ENCODE measurements at places on chromosomes 1 and 21.

GRCh38 chr1:9996624-9997582, at the start of gene RBP7:
Gene RBP7, plus strand, starts transcription at chr1:9997228. Its CDS starts 31 bp downstream, at chr1:9997259.
- peak; percentile 32 for DNase-seq

DNA sequence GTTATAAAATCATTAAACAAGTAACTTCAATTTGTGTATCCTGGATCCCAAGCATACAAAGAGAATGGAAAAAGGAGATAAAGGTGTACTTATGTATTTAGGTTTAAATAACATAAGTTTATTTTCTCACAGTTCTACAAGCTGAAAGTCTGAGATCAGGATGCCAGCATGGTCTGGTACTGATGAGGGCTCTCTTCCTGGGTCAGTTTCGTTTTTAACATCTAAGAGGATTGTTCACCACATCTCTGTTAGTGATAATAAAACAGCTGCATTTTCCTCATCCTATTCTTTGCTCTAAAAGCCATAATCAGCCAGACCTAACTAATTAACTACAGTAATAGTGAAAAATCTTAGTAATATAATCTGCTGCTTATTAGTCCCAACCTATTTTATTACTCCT, 5.2 kb downstream of the EGLN1 start:
- DNase-seq, result no peak

DNA sequence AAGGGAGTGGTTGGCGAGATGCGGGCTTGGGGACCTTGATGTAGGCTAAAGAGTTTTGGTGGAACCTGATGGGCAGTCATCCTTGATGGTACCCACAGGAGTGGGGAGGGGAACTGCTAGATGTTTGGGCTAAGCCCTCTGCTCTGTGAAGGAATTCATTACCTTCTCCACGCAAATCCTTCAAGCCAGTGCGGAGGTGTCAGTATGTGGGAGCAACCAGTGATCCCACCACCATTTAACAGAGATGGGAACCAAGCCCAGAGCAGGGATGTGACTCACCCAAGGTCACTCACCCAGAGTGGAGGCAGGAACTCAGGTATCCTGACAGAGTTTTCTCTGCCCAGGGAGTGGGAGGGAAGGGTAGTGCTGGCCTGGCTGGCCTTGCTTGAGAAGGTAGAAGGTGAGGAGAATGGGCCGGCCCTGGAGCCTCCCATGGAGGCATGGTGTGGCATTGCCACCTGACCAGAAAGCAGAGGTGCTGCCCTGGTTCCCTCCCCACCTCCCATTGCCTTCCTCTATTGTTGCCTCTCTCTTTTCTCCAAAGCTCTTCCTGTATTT, 51.2 kb upstream of the STUM start:
- DNase-seq, result no peak

GRCh38 chr1:243582326-243582725, 267.7 kb downstream of the AKT3 start:
- no peak for DNase-seq

DNA sequence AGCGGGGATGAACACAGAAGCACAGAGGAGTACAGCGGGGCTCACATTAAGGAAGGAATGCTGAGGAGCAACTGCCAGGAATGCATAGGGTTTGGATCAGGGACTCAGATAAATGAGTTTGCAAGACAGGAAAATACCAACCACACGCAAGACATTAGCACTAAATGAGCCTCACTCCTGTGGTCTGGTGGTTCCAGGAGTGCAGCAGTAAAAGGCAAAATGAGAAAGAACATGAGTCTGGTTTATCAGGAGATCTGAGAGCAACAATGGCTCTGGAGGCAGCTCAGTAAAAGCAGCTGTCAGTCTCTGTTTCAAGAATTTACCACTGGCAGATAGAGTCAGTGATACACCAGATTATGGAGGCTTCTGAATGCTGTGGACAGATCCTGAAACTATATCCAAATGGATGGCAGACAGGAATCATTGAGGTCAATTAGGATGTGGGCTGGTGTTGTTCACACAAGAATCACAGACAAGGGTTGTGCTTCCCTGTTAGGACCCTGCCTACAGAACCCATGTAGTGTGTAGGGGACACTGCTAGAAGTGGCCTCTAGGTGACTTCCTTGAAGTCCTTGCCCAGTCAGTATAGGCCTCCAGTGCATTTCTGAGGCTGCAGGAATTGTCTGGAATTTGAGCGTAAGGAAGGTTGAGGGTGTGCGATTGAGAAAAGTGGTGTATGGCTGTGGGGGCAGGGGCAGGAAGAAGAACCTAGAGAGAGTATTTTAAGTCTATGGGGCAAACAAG, 50.3 kb downstream of the CASQ2 start:
- DNase-seq, result no peak

DNA sequence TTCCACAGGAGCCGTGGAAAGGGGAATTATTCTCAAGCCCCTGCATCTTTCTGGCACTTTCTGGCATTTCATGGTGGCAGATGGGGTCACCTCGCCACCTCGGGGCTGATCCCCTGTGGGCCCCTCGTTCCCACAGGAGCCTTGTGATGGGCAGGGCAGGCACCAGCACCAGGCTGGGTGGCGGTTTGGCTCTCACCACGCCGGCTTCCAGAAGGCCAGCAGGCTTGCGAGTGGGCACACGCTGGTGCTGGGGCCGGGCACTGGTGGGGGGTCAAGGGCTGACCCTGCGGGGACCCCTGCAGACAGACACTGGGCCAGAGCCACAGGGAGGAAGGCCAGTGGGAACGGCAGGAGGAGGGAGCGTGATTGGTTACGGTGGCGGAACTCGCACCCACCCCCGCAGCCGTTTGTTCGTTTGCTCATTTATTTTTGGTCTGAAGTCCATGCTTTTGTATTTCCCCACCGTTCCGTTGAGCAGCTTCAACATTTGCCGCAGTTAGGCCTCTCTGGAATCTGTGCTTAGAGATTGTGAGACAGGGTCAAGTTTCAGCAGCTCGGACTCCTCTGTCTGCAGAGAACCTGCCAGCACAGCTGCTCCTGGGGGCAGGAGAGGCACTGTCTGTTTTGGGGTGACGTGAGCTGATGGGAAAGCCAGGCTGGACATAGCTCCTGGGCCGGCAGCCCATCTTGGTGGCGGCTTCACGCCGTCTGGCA, 5.3 kb downstream of the COL18A1 start:
- no peak for DNase-seq

- DNase-seq, result no peak
Observed at GRCh38 chr1:11600836-11601235, 53.4 kb downstream of the FBXO2 start.

GRCh38 chr1:116997636-116998035, 3.9 kb upstream of the CD101 start:
- DNase-seq, result no peak

GRCh38 chr1:154869351-154870114, 548 bp downstream of the KCNN3 start:
- DNase-seq, result no peak

GRCh38 chr1:81583878-81584277, 216.9 kb upstream of the ADGRL2 start:
- DNase-seq, result no peak

GRCh38 chr1:66679140-66679539, 73.1 kb upstream of the DYNLT5 start:
- DNase-seq, result no peak

DNA sequence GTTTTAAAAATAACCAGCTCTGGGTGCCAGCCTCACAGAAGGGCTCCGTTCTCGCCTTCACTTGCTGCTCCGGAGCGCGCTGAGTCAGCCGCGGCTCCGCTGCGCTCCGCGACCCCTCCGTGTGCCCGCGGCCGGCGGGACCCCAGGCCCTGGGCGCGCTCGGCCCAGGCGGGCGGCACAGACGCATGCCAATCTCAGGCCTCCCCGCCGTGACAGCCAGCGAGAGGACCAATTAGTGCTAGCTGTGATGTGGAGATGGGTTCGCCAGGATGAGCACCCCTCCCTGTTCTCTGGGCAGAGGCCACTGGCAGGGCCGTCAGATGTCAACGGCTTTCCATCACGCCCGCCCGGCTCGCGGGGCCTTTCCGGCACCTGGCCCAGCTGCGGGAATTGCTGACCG, 293.8 kb downstream of the SPATA17 start:
- DNase-seq, result no peak

DNA sequence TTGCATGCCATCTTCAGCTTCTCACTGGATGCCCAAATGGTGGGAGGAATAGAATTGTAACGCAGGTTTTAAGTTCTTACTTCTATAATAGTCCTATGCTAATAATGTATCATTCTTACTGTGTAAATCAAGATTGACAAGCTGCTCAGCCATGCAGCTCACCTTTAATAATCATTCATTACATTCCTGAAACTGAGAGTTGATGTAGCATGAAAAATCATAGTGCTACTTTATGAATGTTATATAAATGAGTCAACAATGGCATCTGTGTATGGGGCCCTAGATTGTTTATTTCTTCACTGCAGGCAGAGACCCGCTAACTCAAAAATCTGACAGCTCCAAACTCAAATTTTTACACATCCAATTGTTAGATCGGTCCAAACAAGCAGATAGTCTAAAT, 34.4 kb downstream of the FH start:
- DNase-seq, result no peak

DNA sequence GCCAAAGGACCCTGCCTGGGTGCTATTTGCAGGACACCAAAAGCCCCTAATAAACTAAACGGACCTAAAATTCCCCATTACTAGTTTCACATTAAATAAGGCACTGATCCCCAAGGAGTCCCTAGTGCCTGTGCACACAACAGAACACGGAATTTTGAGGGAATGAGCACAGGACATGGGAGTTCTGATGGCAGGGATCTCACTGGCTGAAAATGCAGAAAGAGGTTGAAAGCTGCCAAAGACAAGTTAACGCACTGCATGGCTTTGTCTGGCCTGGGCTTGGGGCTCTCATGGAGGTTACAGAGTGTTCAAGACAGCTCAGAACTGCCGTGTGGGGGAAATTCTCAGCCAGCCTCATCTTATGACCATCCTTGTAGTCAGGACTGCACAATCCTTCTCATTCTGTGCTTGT, 15.6 kb upstream of the ATP1B1 start:
- no peak for DNase-seq

DNA sequence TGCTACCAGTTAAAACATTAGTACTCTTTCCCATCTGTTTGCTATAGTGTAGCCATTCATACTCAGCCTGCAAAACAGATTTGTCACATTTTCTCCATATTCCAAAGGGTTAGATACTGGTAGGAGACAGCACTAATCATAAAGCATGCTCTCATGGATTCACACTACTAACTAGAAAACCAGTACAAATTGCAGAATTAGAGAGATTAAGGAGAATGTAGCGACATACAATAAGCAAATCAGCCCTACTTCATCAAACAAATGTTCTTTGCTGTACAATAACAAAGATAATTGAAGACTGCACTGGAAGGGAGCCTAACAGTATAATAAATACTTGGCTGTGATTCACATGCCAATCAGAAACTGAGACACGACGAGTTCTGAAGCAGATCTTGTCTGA, 368.0 kb upstream of the PRMT6 start:
- no peak for DNase-seq

GRCh38 chr1:44015206-44015605, 16.1 kb downstream of the SLC6A9 start:
- DNase-seq, result no peak

- DNase-seq, result no peak
Observed at GRCh38 chr1:179575497-179576314, at the start of gene NPHS2. Gene NPHS2, minus strand, starts transcription at chr1:179575948. Its CDS starts 84 bp downstream, at chr1:179575864.

DNA sequence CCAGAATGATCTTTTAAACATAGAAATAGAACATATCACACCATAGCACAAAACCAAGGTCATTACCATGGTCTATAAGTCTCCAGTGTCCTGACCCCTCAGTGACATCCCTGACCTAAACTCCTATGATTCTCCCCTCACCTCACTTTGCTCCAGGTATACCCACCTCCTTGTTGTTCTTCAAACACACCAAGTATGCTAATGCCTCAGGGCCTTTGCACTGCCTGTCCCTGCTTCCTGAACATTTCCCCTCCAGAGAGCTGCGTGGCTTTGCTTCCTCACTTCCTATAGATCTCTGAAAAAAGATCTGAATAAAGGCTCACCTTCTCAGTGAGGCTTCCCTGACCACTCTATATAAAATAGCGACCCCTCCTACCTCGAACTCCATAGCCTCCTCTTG, 1.1 kb downstream of the GOLT1A start:
- no peak for DNase-seq

- DNase-seq, result peak; percentile 30
Observed at GRCh38 chr1:19869929-19870328, 12.3 kb upstream of the OTUD3 start.

GRCh38 chr21:14675774-14676530, 129.8 kb upstream of the SAMSN1 start:
- DNase-seq, result no peak

- peak; percentile 97 for DNase-seq
Observed at GRCh38 chr1:26993237-26994019, at the start of gene TRNP1. Gene TRNP1, plus strand, starts transcription at chr1:26993692. Its CDS starts 95 bp downstream, at chr1:26993787.

DNA sequence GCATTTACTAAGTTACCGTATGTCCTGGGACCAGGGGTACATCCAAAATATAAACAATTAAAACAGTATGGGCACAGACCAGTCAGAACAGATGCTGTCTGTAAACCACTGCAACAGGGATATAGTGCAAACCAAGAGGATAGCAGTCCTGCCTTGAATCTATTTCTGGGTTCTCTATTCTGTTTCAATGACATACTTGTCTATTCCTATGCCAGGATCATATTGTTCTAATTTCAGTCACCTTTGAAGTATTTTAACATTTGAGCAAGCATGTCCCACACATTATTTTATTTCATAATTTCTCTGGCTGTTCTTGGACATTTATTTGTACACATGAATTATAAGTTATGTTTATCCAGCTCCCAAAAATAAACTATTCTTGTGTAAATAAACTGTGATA, 28.2 kb upstream of the SYDE2 start:
- DNase-seq, result no peak

DNA sequence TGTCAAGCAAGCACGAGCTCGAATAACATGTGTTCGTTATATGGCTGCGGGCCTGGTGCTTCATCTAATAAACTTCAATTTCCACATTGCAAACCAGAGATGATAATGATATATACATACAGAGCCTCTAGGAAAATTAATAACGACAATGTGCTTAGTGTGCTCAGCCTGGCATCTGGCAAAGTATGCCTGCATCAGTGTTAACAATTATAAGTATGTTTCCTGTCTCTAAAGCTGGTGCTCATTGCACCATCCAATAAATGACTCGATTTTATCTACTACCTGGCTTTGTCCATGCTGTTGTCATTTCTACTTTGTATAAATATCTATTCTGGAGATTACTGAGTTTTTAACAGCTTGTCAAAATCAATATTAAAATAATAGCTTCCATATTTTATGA, 1402.6 kb downstream of the MRPL39 start:
- no peak for DNase-seq

- DNase-seq, result no peak
Observed at GRCh38 chr1:101846820-101847219, 149.9 kb downstream of the OLFM3 start.

DNA sequence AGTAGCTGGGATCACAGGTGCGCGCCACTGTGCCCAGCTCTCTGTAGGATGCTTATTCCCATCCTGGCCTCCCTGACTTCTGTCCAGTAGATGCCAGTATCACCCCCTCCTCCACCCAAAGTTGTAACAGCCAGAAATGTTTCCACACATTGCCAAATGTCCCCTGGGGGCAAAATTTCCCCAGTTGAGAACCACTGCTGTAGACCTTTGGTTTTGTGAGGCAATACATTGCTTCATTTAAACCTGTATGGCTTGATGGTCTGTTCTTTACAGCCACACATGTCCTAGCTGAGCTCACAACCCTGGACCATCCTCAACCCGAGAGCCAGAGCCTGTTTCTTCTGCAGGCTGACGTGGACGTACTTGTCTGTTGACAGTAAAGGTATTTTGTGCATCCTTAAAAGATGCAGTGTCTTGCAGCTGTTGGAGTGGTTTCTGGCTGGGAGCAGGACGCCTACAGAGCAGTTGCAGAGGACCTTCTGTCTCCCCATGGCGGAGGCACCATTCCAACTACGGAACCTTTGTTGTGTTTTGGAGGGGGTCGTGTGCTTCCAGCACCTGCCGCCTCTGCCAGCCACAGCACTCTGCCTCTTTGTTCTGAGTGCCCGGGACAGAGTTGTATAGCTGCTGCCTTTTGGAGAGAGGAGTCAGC, 26.6 kb downstream of the DOP1B start:
- no peak for DNase-seq
